Chondrocyte (in vitro differentiated cells): ENCODE measurements at places on chromosomes 11 and 22. TPM values are rescaled to one million over a fixed set of nuclear protein-coding genes. Genes with fewer than 3 reads are reported as not detected.

DNA sequence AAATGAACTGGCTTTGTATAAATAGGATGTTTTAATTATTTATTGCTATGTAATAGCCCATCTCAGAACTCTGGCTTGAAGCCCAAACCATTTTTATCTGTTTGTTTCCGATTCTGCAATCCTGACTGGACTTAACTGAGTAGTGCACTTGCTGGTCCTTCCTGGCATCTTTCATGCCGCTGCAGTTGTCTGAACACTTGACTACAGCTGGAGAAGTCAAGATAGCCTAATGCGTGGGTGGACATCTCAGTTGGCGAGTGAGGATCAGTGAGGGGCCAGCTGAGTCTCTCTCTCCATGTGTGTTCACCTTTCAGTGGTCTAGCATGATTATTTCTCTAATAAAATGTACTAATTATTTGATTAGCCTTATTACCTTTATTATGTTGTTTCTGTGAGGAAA is 105.8 kb downstream of the PRMT3 start:
- no peaks in the 10 kb centered on the region for H3K27me3 ChIP-seq
- no peaks in the 10 kb centered on the region for H3K4me1 ChIP-seq
- H3K4me3 ChIP-seq = no peak overlapping the region
- H3K27ac ChIP-seq = no peak overlapping the region

- H3K27me3 ChIP-seq = no peaks in the 10 kb centered on the region
- H3K36me3 ChIP-seq = no peaks in the 10 kb centered on the region
- H3K4me3 ChIP-seq = peak overlapping the region; percentile 20
Measured at GRCh38 chr11:12803086-12803826, 129.0 kb downstream of the TEAD1 start.

DNA sequence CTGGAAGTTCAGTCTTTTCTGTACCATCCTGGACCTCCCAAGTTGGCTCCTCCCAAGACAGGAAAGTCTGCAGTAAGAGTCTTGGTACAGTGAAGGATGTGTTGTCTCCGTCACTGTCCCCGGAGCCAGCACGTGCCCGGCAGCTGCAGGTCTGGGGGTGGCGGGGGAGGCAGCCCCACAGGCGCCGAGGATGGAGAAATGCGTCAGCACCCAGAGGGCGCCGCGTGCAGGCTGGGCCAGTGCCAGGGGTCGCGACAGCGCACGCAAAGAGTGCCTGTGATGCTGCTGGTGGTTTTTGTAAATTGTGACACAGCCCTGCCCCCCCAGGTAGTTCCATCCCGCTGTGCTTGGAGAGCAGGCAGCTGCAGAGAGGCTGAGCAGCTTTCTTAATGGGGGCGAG is 1200.5 kb downstream of the BRD1 start:
- no peak for DNase-seq
- no peak overlapping the region for H3K27ac ChIP-seq
- no peaks in the 10 kb centered on the region for H3K27me3 ChIP-seq
- H3K4me3 ChIP-seq = no peak overlapping the region
- H3K4me1 ChIP-seq = no peaks in the 10 kb centered on the region

GRCh38 chr11:116910847-116911246 is 73.4 kb upstream of the APOA1 start:
- DNase-seq = no peak
- no peaks in the 10 kb centered on the region for H3K4me1 ChIP-seq
- H3K27me3 ChIP-seq = no peaks in the 10 kb centered on the region
- no peak overlapping the region for H3K27ac ChIP-seq
- no peak overlapping the region for H3K4me3 ChIP-seq

DNA sequence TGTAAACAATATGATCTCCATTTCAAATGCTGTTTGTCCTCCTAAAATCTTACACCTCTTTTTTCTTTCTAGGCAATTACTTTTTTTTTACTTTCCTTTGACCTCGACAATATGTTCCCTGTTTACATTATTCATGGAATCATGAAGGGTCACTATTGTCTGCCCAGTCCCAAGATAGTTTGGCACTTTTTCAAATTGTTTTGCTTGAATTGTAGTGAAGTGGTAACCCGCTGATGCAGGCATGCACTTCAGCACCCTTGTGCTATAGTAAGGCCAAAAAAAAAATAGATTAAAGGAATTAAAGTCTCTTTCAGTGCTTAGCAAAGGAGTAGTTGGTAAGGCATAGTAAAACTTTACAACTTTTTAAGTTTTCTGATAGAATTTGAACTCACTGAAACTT is 90.9 kb downstream of the PAX6 start:
- H3K4me3 ChIP-seq = no peak overlapping the region
- no peaks in the 10 kb centered on the region for H3K27me3 ChIP-seq
- DNase-seq = no peak
- no peak overlapping the region for H3K27ac ChIP-seq
- H3K4me1 ChIP-seq = no peaks in the 10 kb centered on the region
- peaks cover under 1% of the 10 kb centered on the region for H3K36me3 ChIP-seq

PNPLA5 gene
- total RNA-seq = not detected in 3 replicates

OR5A1 gene
- total RNA-seq = not detected in 3 replicates
